ENCODE measurements at places on chromosomes 6 and 20.

GRCh38 chr6:2863901-2864300 lies 22.2 kb upstream of the SERPINB1 start:
- DNase-seq = no peak

DNA sequence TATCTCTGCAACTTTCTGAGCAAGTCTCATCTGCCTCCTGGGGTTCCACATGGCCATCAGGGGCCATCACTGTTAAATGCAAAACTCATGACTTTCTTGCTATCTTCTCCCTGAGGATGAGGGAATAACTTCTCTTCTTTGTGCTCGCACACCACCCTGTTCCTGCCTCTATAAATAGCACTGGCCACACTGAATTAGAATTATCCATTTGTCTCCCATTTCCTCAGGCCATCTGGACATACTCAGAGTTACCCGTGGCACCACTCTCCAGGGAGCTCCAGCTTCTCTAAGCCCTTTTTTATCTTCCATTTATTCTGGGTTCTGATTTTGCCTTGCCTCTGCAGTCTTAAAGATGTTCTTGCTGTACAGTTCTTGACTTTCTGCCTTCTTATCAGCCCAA lies 72.8 kb upstream of the ECI2 start:
- DNase-seq = no peak

DNA sequence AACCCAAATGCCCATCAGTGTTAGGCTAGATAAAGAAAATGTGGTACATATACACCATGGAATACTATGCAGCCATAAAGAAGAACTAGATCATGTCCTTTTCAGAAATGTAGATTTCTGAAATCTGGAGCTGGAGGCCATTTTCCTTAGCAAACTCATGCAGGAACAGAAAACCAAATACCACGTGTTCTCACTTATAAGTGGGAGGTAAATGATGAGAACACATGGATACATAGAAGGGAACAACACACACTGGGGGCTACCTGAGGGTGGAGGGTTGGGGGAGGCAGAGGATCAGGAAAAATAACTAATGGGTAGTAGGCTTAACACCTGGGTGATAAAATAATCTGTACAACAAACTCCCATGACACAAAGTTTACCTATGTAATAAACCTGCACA lies 188.9 kb upstream of the PRND start:
- no peak for DNase-seq

GRCh38 chr6:138944412-138944811 lies 43.6 kb downstream of the REPS1 start:
- no peak for DNase-seq

DNA sequence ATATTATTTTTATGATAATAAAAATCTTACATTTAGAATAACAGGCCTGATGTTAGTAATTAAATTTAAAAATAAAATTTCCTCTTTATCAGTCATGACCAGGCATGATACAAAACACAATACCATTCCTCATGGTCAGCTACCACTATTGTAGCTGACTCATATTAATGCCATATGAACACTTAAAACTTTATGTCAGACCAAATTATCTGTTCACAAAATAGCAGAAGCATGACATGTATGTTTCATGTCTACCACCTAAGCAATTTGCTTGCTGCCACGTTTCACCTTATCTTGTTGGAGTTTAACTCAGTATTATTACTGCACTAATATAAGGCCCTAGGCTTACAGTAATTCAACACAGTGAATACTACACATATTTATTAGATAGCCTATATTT lies 65.7 kb downstream of the HTR1B start:
- DNase-seq = no peak

DNA sequence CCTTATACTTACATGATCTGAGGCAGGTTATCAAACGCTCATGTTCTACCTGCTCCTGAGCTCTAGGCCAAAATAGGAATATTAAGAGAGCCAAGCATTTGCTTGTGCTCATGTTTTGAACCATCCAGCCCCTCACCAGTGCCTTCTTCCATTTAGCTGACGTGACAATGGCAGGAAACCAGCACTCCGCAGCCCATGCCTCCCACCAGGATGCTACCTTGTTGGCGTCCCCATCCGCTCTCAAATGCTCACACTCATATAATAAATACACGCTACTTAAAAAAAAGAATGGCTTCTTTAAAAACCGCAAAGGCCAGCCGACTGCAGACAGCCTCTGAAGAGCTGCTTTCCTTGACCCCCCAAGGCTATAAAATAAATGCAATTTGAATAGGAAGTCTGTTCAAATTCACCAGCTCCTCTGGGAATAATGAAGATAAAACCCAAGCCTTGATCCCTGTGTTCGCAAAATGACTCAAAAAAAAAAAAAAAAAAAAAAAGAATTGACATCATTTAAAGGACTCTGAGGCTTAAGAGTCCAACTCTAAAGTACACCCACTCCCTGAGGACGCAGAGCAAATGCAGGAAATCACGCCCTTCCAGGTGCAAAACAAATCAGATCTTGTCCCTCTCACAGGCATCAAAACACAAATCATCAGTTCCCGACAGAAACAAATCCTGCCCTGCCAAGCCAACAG lies 29.0 kb downstream of the RNASET2 start:
- no peak for DNase-seq

DNA sequence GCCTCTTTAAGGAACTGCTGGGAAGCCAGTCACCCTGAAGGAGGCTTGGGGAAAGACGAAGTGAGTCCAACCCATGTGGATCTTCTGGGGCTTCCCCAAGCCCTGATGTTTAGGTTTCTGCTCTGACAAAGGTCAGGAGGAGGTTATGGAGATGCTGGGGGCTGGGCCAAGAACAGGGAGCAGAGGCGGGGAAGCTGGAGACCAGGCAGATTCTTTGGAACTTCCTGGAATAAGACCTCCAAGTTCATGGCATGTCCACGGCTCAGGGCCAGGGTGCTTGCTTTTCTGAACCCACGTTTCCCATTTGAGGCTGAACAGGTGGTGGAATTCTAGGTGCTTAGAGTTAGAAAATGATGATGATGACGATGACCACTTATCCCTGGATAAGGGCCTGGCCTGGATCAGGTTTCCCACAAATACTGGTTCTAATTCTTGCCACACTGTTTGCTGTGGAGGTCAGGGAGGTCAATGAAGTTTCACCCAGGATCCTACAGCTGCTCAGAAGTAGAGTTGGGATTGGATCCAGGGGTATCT lies 30.0 kb upstream of the TGM2 start:
- DNase-seq = no peak

GRCh38 chr6:44940367-44940766 lies 387.8 kb upstream of the RUNX2 start:
- no peak for DNase-seq

DNA sequence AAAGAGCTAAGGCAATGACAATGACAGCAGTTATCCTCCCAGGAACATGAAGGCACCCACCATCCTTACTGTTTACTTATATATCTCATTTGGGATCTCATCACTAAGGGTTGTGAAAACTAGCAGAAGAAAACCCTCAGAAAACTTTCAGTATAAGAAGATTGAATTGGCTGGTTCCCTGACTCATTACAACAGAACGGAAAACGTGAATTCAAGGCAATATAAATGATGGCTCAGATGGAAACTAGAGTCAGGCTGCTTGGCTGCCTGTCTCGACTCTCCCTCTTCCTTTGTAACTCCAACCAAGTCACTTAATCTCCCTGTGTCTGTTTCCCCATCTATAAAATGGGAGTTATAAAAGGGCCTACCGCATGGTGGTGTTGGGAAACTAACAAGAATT lies 387.1 kb upstream of the JARID2 start:
- no peak for DNase-seq

GRCh38 chr20:31666258-31667042 lies 28.7 kb downstream of the COX4I2 start:
- DNase-seq = no peak

DNA sequence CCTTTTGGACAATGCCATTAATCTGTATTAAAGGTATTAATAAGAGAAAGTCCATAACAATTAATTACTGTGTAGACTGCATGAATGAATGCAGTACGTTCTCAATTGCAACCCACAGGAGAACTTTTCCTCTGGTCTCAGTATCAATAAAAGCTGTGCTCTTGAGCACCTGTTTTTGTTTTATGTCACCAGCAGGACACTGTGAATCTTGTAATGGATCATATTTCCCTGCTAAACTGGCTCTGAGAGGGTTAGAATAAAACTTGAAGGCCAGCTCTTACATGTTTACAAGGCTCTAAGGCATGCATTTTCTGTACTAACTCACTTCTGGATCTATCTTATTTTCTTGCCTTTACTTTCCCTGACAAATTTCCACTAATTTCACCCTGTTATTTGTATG lies 214.3 kb upstream of the PLN start:
- DNase-seq = no peak

GRCh38 chr20:16128538-16129106 lies 444.6 kb downstream of the KIF16B start:
- no peak for DNase-seq

DNA sequence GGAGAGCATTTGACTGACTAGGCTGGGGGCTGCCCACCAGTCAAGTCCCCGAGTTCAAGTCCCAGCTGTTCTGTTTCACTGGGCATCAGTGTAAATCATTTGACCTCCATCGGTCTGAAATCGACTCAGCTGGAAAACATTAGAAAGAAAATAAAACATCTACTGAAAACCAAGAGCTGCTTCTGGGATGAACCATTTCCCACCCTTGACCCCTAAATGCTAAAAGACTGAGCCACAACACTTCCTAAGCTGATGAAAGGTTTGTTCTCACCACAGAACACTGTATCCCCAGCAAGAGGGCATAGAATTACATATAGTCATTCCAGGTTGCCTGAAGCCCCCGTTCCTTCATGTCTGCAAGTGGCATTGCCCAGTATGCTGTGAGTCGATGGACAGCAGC lies 237.0 kb upstream of the TAB2 start:
- DNase-seq = no peak

DNA sequence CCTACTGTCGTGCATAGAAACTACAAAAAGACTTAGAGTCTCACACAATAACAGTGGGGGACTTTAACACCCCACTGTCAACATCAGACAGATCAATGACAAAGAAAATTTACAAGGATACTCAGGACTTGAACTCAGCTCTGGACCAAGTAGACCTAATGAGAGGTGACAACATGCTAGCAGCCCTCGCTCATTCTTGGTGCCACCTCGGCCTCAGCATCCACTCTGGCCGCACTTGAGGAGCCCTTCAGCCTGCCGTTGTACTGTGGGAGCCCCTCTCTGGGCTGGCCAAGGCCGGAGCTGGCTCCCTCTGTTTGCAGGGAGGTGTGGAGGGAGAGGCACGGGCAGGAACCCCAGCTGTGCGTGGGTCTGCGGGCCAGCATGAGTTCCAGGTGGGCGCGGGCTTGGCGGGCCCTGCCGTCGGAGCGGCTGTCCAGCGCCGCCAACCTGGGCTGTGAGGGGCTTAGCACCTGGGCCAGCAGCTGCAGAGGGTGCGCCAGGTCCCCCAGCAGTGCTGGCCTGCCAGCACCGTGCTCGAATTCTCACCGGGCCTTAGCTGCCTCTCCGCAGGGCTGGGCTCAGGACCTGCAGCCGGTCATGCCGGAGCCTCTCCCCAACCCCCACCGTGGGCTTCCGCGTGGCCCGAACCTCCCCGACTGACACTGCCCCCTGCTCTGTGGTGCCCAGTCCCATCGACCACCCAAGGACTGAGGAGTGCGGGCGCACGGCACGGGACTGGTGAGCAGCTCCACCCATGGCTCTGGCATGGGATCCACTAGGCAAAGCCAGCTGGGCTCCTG lies 205.6 kb downstream of the FRK start:
- DNase-seq = no peak

GRCh38 chr6:84731901-84732300 lies 32.5 kb downstream of the TBX18 start:
- DNase-seq = no peak

- DNase-seq = no peak
Measured at GRCh38 chr6:130964808-130965604, 98.0 kb downstream of the EPB41L2 start.

DNA sequence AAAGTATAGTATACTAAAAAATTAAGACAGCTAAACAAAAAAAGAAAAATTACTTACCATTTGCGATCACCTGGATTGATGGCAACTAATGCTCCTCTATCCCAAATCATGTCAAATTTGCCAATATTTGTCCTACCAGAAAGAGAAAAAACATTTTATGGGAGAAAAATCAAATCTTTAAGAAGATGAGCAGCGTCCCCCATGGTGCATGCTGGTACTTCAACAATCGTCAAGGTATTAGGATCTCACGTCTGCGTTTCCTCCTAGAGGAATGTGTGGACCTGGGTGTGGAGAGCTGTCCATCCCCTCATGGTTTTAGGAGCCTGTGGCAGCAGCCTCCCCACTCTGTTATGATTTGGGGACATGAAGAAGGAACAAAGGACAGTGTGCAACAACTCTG lies 16.0 kb downstream of the TPMT start:
- DNase-seq = no peak

DNA sequence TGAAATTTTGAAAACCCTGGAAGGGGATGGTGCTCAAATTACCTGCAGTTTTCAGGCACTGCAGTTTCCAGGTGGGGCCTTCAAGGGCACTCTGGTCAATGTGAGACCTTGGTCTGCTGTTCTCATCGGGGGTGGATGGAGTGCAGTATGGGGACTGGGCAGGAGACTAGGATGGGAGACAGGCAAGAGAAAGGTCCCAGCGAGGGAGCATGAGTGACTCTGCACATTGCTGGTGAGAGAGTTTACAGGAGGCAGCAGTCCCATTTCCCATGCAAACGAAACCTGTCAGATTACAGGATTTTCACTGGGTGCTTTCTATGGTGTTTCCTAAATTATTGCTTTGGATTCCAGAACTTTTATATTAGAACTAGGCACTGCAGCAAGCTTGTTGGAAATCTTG lies 73.5 kb upstream of the DTNBP1 start:
- DNase-seq = no peak

GRCh38 chr20:39983183-39983582 lies 705.9 kb downstream of the MAFB start:
- no peak for DNase-seq

DNA sequence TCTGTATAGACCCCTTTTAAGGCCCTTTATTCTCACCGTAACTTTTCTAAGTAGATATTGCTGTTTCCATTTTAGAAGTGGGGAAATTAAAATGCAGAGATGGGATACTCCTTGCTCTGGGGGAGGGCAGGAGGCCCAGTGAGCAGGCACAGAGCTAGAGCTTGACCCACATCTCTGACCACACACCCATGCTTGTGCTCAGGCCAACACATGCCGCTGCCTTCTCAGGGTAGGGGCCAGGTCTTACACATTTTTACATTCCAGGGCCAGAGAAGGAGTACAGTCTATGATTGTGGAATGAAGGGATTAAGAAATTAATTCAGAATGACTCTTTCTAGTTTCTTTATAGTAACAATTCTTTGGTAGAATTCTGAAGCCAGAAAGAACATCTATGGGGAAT lies 104.8 kb downstream of the SOBP start:
- DNase-seq = no peak

DNA sequence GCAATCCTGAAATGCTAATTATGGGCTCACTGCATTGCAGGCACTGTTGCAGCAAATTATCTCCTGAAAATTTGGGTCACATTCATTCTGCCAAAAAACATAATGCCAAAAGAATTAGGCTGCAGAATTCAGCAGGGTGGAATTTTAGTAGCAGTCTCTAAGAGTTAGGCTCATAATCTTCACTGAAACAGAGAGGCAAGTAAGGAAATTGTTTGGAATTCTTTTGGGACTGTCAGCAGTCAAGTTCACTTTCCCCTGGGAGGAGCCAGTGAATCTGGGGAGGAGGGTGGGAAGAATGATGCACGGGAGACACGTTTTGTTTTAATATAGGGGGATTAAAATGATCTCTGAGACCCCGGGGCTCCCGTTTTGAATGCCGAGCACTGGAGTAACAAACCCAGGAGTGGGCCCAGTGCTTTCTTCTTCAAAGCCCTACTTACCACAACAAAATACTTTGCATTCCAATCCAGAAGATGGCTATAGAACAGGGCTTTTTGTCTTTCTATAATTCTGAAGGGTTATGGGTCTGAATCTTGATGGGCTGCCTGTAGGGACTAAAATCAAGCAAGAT lies 44.7 kb downstream of the SOBP start:
- no peak for DNase-seq

GRCh38 chr6:138806889-138807288 lies 11.0 kb downstream of the ECT2L start:
- no peak for DNase-seq
